Gastrocnemius medialis (tissue), 4 donors: ENCODE measurements at places on chromosomes 11 and 22.

DNA sequence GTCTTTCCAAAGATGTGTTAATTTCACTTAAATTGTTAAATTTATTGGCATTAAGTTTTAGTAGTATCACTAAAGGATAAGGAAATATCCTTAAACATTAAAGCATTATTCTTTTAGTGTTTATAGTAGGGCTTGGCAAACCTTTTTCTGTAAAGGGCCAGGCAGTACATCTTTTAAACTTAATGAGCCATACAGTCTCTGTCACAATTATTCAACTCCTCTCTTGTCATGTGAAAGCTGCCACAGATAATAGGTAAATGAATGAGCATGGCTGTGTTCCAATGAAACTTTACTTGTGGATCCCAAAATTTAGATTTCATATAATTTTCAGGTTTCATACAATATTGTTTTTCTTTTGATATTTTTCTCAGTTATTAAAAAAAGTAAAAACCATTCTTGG, 268.2 kb upstream of the C11orf87 start:
- H3K4me1 ChIP-seq, result no peaks in the 10 kb centered on the region
- no peaks in the 10 kb centered on the region for H3K36me3 ChIP-seq
- H3K27ac ChIP-seq, result no peak overlapping the region

GRCh38 chr11:30310623-30311022, 12.3 kb upstream of the ARL14EP start:
- H3K27me3 ChIP-seq, result no peaks in the 10 kb centered on the region
- no peaks in the 10 kb centered on the region for H3K4me1 ChIP-seq
- no peak overlapping the region for H3K27ac ChIP-seq
- no peak for DNase-seq
- no peaks in the 10 kb centered on the region for H3K36me3 ChIP-seq
- H3K4me3 ChIP-seq, result no peak overlapping the region

- no peak overlapping the region for H3K4me3 ChIP-seq
- no peaks in the 10 kb centered on the region for H3K4me1 ChIP-seq
- no peaks in the 10 kb centered on the region for H3K27me3 ChIP-seq
- no peak for DNase-seq
- no peaks in the 10 kb centered on the region for H3K36me3 ChIP-seq
Observed at GRCh38 chr22:49151256-49152126, 676.2 kb downstream of the BRD1 start.

DNA sequence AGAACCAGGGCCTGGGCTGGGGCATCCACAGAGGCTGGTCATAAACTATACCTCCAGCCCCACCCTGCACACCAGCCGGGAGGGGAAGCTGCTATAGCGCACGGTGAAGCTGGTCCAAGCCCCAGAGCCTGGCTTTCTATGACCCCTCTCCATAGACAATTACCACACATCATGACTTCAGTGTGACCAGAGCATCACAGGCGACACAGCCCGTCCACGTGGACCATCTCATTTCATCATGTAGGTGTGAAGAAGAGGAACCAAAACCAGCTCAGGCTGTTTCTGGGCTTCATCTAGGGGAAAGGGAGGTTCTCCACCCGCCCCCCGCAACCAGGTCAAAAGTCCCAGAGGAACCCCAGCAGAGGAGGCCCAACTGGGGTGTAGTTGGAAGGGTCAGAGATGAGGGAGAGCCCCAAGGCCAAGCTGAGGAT, 3.0 kb downstream of the CXCR5 start:
- no peaks in the 10 kb centered on the region for H3K27me3 ChIP-seq
- H3K27ac ChIP-seq, result no peak overlapping the region
- no peak overlapping the region for H3K4me3 ChIP-seq
- no peak for DNase-seq

DNA sequence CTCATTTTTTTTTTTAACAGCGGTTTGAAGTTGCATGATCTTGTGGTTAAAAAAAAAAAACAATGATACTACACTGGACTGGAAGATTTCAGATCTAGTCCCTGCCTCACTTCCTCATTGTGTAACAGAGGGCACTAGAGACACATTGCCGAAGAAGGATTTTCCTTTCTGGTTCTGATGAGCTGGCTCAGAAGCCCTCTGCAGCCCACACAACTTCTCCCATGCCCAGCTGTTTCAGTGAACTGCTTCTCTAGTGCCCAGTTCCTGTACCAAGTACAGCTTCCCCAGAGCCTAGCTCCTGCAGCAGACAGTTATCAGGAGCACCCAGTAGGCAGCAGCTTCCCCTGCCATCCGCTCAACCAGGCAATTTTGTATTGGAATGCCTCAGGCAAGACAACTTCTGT, 29.5 kb upstream of the ANO5 start:
- no peaks in the 10 kb centered on the region for H3K27me3 ChIP-seq
- H3K4me1 ChIP-seq, result no peaks in the 10 kb centered on the region

DNA sequence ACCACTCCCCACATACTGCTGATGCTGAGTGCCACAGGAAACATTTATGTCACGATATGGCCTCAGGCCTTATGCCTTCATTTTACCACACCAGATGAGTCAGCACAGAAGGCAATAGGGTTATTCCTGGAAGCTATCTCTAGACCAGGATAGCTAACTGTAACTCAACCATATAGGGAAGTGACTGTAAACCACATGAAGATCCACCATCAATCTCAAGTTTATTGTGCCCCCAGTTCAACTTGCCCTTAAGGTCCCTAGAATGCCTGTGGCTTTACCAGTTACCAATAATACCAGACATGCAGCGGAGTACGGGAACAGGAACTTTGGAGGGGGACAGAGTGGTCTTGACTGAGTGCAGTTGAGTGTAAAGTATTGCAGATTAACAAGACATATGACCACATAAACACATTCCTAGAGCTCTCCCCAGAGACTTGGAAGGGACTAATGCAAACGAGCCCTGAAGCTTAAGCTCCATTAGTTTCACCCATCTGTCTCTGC, 180.9 kb downstream of the KIF18A start:
- DNase-seq, result no peak
- H3K27me3 ChIP-seq, result no peaks in the 10 kb centered on the region
- H3K4me1 ChIP-seq, result no peaks in the 10 kb centered on the region
- no peak overlapping the region for H3K4me3 ChIP-seq
- no peak overlapping the region for H3K27ac ChIP-seq
- no peaks in the 10 kb centered on the region for H3K36me3 ChIP-seq

DNA sequence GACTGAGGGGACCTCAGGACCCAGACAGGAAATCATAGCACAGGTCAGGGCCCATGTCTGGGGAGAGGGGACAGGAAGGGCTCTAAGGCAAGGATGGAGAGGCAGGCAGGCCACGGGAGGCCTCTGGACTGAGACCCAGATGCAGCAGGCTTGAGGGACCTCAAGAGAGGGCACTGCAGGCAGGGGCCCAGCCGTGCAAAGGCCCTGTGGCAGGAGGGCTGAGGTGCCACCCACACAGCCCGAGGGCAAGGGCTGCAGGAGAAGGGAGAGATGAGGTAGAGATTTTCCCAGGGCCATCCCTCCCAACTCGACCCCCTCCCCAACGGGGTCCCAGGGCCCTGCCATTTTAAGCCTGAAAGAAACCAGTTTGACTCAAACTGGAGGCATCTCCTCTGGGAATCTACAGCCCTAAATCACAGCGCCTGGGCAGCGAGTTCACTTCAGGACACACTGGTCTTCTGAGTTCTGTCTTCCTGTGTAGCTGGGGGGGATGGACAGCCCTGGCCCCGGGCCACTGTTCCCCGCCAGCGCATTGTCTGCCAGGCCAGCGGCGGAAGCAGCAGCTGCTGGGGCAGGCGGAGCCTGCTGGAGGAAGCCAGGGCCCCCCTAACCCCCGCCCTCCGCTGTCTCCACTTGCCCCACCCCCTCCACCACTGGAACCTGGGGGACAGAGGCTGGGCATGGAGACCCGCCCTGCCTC, 20.3 kb upstream of the WNT7B start:
- no peaks in the 10 kb centered on the region for H3K27me3 ChIP-seq
- DNase-seq, result peak; percentile 68
- no peaks in the 10 kb centered on the region for H3K36me3 ChIP-seq
- peaks cover 49% of the 10 kb centered on the region for H3K4me1 ChIP-seq
- peak overlapping the region; percentile 83 for H3K27ac ChIP-seq

DNA sequence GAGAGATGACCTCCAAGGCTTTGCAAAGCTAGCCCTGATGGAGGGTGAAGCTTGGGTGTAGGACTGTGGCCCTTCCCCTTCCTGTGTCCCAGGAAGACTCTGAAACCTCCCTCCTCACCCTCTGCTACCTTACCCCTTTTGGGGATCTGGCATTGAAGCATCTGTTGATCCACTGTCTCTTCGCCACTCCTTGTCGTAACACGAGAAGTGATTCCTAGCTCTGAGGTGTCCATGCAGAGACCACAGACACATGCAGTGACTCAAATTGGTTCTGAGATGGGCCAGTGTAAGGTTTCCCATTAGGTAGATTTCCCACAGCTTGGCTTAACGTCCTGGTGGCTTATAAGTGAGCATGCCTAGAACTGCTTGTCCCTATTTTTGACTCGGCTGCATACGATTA, 101.4 kb downstream of the ZBTB16 start:
- H3K4me3 ChIP-seq, result peak overlapping the region; percentile 49
- peaks cover 27% of the 10 kb centered on the region for H3K36me3 ChIP-seq
- peak overlapping the region; percentile 95 for H3K27ac ChIP-seq
- peak; percentile 88 for DNase-seq

GRCh38 chr11:17511571-17511970, 32.6 kb downstream of the USH1C start:
- peaks cover 12% of the 10 kb centered on the region for H3K4me1 ChIP-seq
- no peak for DNase-seq
- H3K36me3 ChIP-seq, result no peaks in the 10 kb centered on the region
- no peaks in the 10 kb centered on the region for H3K27me3 ChIP-seq
- H3K27ac ChIP-seq, result no peak overlapping the region

DNA sequence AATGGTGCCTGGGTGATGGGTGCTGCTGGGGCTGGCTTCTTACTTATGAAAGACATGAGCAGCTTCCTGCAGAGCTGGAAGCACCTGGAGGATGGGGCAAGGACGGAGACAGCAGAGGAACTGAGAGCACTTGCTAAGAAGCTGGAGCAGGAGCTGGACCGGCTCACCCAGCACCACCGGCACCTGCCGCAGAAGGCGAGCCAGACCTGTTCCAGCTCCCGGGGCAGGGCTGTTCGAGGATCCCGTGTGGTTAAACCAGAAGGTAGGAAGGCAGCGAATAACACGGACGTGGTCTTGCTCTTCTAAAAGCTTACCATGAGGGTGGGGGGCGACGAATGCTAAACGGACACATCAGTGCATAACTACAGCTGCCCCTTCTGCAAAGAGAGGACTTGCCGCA, 9.3 kb downstream of the APOL5 start:
- no peak overlapping the region for H3K27ac ChIP-seq
- no peaks in the 10 kb centered on the region for H3K27me3 ChIP-seq
- no peaks in the 10 kb centered on the region for H3K4me1 ChIP-seq
- H3K4me3 ChIP-seq, result peak overlapping the region; percentile 42
- no peaks in the 10 kb centered on the region for H3K36me3 ChIP-seq

GRCh38 chr11:91922846-91923245, 301.8 kb upstream of the FAT3 start:
- H3K36me3 ChIP-seq, result no peaks in the 10 kb centered on the region
- no peak overlapping the region for H3K4me3 ChIP-seq
- no peaks in the 10 kb centered on the region for H3K4me1 ChIP-seq
- no peaks in the 10 kb centered on the region for H3K27me3 ChIP-seq

DNA sequence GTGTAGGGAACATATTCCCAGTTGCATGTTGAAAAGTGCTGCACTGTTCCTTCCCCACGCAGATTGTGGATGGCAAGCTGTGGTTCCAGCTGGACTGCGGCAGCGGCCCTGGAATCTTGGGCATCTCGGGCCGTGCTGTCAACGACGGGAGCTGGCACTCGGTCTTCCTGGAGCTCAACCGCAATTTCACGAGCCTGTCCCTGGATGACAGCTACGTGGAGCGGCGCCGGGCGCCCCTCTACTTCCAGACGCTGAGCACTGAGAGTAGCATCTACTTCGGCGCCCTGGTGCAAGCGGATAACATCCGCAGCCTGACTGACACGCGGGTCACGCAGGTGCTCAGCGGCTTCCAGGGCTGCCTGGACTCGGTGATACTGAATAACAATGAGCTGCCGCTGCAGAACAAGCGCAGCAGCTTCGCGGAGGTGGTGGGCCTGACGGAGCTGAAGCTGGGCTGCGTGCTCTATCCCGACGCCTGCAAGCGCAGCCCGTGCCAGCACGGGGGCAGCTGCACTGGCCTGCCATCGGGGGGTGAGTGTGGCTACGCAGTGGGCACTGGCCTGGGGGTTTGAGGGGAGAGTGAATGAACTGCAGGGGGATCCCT, 102.7 kb upstream of the MTNR1B start:
- H3K4me1 ChIP-seq, result no peaks in the 10 kb centered on the region
- H3K4me3 ChIP-seq, result no peak overlapping the region
- H3K27me3 ChIP-seq, result no peaks in the 10 kb centered on the region
- H3K27ac ChIP-seq, result no peak overlapping the region
- no peak for DNase-seq

DNA sequence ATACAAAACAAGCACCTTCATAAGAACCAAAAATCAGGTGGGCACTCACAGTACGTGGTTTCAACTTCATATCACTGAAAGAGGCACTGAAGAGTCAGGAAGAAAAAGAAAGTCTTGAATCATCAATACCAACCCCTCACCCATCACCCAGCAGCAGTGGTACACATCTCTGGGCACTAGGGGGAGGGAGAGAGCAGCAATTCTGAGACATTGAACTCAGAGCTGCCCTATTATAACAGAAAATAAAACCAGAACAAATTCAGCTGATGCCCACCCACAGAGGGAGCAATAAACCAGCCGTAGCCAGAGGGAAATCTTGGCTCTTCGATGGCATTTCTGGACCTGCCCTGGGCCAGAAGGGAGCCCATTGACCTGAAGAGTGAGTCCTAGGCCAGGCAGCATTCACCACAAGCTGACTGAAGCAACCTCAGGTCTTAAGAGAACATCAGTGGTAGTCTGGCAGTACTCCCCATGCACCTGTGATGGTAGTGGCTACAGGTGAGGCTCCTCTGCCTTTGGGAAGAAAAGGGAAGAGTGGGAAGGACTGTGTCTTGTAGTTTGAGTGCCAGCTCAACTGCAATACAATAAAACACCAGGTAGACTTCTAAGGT, 42.2 kb upstream of the FAM181B start:
- no peaks in the 10 kb centered on the region for H3K36me3 ChIP-seq
- no peak overlapping the region for H3K4me3 ChIP-seq
- no peak for DNase-seq
- no peaks in the 10 kb centered on the region for H3K4me1 ChIP-seq
- H3K27ac ChIP-seq, result no peak overlapping the region

GRCh38 chr11:32030875-32031503, 59.9 kb upstream of the RCN1 start:
- no peaks in the 10 kb centered on the region for H3K27me3 ChIP-seq
- no peak for DNase-seq
- no peak overlapping the region for H3K27ac ChIP-seq

DNA sequence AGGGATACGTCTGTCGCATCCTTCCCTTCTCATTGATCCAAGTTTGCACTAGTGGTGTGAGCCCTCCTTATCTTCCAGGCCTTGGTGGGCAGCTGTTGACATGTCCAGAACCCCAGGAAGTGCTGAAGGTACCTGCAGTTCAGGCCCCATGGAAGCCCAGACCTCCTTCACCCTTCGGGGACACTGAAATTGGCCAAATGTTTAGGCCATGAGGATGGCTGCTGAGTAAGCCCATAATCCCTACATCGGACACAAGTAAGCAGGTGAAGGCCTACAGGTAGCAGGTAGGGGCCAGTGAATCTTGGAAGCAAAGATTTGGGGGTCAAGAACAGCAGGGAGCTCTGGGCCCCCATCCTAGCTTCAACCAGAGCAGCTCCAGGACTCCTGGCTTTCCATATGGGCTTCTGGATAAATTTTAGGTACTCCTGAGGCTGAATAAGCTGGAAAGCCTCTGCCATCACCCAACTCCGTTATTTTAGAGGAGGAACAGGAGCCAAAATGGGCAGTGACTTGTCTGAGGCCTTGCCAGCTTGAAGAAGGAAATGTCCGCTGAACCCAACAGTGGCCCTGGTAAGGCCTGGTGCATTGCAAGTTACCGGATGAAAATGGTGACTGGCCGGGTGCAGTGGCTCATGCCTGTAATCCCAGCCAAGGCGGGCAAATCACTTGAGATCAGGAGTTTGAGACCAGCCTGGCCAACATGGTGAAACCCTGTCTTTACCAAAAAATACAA, 45.2 kb downstream of the MORC2 start:
- no peak overlapping the region for H3K4me3 ChIP-seq
- H3K27me3 ChIP-seq, result no peaks in the 10 kb centered on the region
- H3K27ac ChIP-seq, result no peak overlapping the region
- peaks cover 13% of the 10 kb centered on the region for H3K4me1 ChIP-seq
